ENCODE measurements at places on chromosomes 6 and 20.

DNA sequence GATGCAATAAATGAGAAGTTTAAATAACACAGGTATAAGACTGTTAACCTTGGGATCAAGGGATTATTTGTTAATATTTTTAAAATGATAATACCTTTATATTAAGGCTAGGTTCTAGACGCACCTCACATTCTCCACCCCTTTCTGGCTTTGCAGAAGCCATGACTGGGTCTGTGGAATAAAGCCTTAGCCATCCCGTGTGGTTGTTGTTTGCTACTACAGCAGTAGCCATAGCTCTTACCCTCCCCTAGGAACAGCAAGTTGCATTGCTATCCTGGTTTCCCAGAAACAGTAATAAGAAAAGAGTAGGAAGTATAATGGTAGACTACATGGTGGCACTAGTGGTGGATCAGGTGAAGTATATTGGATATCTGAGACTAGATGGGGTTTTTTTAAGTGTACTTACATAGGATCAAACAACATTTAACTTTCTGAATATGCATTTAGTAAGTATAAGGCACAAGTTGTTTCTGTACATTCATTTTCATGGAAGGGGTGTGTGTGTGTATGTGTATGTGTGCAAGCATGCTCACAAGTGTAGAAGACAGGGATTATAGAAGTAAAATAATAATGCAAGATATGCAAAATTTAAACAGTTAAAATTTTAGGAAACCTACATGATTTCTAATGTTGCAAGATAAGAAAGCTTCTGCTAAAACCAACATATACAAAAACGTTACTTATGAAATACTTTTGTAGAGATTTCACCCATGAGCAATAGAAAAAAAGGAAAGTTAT, 384.2 kb downstream of the PRKN start:
- no peak for DNase-seq

GRCh38 chr6:43242908-43243663, at the start of gene TTBK1:
TSS of gene TTBK1 (plus strand) at chr6:43243481. CDS start at chr6:43246661, 3,180 bp downstream.
- DNase-seq: peak; percentile 6

DNA sequence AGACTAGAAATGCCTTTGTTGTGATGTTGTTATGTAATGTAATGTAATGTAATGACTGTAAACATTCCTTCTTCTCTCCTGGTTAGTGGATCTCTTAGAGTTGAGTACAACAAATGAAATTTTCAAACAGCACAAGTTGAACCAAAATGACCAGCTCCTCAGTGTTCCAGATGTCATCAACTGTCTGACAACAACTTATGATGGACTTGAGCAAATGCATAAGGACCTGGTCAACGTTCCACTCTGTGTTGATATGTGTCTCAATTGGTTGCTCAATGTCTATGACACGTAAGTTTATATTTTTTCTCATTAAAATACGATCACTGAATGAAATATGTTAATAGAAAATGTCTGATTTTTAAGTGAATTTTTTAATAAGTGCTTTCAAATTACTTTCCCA, 496.7 kb downstream of the UTRN start:
- no peak for DNase-seq

GRCh38 chr6:112193117-112193516, 61.2 kb downstream of the LAMA4 start:
- DNase-seq: no peak

DNA sequence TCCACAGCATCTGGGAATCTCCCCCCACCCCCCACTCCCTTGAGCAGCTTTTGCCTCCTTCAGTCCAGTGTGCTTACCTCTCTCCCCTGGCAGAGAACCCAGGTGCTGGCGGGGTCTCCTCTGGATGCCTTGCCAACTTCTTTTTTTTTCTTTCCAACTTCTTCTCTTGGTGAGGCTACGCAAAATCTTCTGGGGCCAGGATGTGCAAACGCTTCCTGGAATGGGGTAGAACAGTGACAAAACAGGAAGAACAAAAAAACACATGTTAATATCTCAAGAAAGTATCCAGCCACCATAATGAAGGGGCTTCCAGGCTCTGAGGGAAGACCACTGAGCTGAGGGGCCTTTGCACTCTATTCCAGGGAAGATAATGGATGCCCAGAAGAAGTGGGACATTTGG, 53.9 kb upstream of the DDR1 start:
- no peak for DNase-seq

- DNase-seq: no peak
Measured at GRCh38 chr6:146985111-146985510, 219.1 kb upstream of the STXBP5 start.

- DNase-seq: no peak
Measured at GRCh38 chr6:122736163-122736562, 43.4 kb upstream of the FABP7 start.

GRCh38 chr20:21259346-21259745, 43.8 kb upstream of the XRN2 start:
- DNase-seq: no peak
